ENCODE measurements at places on chromosomes 1 and 21. TPM values are rescaled to one million over a fixed set of nuclear protein-coding genes. Genes with fewer than 3 reads are reported as not detected.
A peak's percentile ranks its signal among the peaks of the same experiment; 100 is the strongest.

DNA sequence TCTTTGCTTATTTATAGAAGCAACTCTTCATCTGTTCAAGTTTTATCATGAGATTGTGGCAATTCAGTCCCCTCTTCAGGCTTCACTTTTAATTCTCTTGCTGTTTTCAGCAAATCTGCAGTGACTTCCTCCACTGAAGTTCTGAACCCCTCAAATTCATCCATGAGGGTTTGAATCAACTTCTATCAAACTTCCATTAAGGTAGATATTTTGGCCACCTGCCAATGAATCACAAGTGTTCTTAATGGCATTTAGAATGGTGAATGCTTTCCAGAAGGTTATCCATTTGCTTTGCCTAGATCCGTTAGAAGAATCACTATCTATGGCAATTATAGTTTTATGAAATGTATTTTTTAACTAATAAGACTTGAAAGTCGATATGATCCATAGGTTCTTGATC, 946.7 kb upstream of the B3GALT2 start:
- no peak for DNase-seq

Gene KRTAP19-3
- not detected for total RNA-seq

Gene BRDT
- not detected for total RNA-seq

DNA sequence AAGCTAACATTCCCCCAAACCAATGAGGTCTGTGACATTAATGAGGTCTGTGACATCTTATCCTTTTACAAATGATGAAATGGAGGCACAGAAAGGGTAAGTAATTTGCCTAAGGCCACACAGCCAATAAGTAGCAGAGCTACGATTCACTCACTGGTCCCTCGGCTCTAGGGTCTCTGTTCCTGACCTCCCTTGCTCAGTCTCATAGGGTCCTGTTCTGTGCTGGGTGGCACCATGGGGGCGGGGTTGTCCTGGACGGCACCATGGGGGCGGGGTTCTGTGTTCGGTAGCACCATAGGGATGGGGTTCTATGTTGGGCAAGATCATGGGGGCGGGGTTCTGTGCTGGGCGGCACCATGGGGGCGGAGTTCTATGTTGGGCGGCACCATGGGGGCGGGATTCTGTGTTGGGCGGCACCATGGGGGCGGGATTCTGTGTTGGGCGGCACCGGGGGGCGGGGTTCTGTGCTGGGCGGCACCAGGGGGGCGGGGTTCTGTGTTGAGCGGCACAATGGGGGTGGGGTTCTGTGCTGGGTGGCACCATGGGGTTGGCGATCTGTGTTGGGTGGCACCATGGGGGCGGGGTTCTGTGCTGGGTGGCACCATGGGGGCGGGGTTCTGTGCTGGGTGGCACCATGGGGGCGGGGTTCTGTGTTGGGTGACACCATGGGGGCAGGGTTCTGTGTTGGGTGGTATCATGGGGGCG, 55.6 kb downstream of the CLSTN1 start:
- peak; percentile 36 for DNase-seq

GRCh38 chr21:37435120-37435519, 68.5 kb downstream of the DYRK1A start:
- DNase-seq = peak; percentile 46

Measured in activated CD4-positive, alpha-beta memory T cell treated with anti-CD3 and anti-CD28 coated beads for 36 hours (primary cell).